D721Med (cell line): ENCODE measurements at places on chromosomes 2 and 18.

GRCh38 chr2:235591921-235592320 is 98.1 kb downstream of the AGAP1 start:
- DNase-seq, result no peak

DNA sequence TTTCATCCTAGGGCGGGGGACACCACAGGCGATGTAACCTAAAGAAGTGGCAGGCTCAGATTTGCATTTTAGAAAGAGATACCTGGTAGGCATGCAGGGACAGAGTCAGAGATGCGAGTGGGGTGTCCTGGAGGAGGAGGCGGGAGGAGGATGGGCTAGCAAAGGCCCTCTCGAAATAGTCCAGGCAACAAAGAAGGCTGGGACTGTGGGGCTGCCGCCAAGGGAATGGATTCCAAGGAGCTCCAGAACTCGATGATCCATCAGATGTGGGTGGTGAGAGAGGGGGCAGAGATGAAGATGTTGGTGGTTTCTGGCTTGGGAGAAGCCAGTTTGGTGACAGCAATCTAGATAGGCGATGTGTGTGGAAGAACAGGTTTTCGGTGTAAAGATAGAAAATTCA is 12.5 kb upstream of the INPP5D start:
- no peak for DNase-seq

DNA sequence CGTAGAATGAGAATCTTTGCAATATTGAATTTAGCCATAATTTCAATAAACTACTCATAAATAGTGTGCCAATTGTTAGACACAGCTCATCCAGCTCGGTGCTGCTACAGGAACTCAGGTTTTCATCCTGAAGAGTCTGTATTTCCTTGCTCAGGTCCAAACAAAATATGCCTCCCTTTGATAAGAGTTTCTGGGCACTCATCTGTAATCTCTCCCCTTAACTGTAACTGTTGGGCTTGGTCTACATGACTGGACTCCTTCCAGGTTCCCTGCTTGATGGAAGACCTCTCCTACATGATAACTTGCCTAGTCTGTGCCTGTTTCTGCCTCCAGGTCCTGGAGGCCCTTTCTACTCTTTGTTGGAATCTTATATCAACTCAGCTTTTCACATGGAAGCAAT is 57.9 kb downstream of the GCA start:
- no peak for DNase-seq

DNA sequence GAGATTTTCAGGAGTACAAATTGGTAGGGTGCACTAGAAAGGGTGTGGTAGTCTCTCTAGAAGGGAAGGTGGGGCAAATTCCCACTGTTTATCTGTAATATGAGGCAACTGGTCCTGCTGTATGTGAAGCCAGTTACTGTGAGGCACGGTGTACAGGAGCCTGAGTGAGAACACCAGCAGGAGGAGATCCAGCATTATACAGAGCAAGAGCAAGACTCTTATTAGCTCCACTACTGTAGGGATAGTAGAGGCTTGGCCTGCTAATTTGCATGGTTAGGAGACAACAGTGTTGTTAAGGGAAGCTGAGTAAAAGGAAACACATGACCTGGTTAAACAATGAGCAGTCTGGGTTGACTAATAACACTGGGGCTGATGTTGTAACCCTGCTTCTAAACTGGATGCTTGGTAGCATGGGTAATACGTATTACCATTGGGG is 76.3 kb upstream of the WDSUB1 start:
- no peak for DNase-seq

DNA sequence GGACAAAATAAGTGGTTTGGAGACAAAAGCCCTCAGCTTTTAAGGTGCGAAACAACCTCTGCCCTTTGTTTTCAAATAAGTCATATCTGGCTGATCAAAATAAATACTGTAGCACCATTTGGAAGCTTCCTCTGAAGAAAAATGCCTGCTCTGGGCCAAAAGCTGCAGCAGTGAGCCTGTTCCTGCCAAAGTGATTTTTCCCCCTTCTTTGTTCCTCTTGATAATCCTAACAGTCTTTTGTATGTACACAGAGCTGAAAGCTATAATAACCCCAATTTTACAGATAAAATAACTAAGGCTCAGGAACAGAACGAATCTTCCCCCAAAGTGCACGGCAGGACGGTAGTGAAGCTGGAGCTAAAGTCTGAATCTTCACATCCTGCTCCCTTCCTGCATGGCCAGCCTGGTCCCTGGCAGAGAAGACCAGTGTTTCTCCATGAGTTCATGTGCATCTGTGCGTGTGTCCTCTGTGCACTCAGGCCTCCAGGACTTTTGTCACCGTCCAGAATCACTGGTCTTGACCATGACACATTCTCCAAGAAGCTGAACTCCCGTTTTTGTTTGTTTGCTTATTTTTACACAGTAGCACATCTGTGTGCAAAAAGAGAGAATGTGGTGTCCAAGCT is 2114.1 kb upstream of the PIK3C3 start:
- no peak for DNase-seq

GRCh38 chr2:9596621-9597311 is 34.0 kb downstream of the YWHAQ start:
- no peak for DNase-seq

GRCh38 chr2:241561832-241562231 is 3.3 kb downstream of the BOK start:
- DNase-seq, result no peak

DNA sequence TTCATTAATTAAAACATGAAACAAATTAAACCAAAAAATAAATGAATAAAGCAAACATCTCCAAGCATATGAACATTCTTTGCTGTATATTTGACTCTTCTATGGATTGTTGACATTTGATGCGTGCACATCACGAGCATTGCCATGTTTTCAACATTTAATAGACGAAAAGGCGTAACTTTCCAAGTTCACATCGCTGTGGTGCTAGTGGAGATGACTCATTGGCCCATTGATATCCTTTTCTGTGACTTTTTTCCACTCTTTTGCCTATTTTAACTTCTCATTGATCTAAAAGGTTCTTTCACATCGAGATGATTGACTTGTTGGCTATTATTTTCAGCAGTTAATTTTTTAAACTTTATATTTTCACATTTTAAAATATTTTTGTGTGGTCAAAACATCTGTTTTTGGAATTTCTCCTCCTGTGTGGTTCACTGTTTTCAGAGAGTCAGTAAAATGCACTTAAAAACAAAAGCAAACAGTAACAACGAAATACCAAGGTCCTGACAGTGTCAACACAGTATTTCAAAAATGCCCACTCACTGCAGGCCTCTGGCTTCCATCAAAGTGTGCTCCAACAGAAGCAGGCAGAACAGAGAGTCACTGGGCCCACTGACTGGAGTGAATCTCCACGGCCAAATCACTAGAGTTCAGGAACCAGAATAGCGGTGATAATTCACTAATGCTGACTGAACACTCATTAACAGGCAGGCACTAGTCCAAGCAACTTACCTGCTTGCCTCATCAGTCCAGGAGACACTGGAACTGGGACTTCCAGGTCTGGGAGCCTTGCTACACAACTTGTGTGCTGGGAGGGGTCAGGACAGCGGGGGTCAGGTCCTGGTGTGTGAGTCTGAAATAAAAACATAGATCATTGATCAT is 372.2 kb upstream of the SMIM21 start:
- DNase-seq, result no peak

DNA sequence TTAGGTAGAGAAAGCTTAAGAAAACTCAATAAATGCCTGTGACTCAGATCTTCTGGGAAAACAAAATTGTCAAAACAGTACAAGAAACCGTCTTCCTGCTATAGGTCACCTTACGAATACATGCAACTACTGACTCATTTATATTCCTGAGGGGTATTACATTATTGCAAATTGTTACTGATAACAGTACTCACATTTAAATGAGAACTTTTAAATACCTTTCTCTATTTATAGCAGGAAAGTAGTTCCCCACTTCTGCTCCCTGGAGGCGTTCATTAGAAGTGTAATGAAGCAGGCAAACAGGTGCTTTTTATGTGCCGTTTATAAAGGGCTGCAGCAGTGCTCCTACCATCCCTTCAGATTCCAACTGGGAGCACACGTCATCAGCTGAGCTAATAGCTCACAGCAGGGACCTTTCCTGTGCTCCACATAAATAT is 65.1 kb upstream of the RPRM start:
- DNase-seq, result no peak

DNA sequence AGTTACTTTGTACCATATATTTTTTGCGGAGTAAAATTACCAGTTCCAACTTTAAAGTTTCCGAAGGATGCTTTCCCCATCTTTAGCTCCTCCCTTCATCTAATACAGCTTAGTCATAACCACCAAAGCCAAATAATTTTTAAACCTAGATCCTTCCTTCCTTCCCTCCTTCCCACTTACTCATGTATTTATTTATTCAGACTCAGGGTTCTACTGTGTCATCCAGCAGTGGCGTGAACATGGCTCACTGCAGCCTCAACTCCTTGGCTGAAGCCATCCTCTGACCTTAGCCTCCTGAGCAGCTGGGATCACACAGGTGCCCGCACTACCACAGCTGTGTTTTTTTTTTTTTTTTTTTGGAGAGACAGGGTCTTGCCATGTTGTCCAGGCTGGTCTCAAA is 4.4 kb downstream of the LPIN2 start:
- DNase-seq, result no peak

DNA sequence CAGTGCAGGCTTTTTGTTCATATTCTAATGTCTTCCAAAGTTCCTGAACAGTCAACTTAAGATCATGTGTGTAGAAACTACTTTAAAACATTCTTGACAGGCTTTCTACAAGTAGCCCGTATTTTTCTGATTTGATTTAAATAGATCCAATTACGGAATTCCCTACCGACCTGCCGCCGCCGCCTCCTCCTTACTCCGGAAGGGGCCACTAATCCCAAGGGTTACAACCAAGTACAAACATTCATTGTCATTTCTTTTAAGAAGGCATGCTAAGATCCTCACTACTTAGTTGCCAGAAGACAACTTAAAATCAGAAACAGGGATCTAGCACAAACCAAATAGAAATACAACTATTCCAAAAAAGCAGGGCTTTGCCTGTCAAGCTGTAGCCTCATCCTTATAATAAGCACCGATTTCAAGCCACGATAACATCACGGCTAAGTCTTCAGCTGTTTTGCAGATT is 784 bp downstream of the WDR33 start:
- DNase-seq, result no peak

- no peak for DNase-seq
Observed at GRCh38 chr2:226159875-226160479, 639.6 kb downstream of the IRS1 start.

- no peak for DNase-seq
Observed at GRCh38 chr2:68653538-68653982, 10.2 kb downstream of the PROKR1 start.

GRCh38 chr2:140975237-140975636 is 1155.6 kb downstream of the LRP1B start:
- DNase-seq, result no peak

DNA sequence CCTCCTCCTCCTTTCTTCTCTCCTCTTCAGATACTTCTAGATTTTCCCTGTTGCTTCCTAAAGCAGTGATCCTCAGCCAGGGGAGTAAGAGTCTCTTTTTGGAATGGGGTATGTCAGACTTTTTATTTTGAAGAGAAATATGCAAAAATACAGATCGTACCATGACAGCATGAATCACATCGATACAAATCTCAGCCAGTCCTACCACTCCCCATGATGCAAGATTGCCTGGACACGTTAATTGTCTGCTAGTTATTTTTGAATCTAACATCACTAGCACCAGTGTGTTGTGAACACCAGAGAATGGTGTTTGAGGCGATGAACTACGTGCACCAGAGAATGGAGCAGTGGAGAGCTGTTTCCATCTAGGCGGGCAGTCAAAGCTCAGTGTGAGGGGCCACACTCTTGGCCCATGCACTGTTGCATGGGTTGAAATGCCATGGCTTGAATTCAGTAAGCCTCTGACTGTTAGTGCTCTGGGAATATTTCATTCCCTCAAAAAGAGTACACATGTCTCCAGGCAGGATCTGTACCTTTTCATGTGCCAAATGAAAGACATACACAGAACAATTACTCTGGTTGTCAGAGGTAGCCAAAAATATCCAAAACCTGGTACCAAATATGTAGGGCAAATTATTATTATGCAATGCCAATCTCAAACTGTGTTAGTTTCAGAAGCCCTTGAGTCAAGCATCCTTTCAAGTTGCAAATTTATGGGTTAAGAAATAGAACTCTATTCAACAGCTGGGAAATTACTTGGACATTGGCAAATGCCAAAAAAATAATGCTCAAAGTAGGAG is 46.3 kb upstream of the RALBP1 start:
- no peak for DNase-seq

DNA sequence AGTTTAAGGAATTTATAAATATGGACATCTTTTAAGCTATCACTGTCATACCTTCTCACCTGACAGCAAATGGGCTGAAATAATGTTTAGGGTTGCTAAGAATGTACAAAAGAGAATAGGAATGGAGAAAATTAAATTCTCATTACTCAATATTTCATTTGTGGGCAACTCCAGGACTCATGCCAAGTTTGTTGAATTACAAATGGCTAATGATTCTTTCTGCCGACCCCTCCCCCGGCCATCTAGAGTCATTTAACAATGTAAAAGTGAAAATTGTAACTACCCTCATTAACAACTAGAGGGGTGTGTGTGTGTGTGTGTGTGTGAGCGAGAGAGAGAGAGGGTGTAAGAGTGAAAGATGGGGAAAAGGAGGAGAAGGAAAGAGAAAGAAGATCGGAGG is 708.5 kb upstream of the FAM98A start:
- DNase-seq, result no peak

DNA sequence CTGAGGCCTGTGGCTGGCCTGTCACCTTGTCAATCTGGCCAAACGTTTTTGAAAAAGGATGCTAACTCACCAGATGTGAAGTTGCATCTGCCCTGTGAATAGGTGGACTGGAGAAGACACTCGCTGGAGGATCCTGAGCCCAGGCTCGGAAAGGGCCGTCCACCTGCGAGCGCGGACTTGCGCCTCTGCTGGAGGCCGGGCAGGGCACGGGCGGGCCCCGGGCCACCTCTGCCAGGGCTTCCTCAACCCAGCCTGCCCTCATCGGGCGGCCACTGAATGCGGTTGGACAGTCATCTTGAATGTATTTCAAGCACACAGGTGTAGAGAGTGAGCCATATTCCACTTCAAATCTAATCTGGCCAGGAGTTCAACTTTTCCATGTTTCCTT is 83.9 kb downstream of the FAM210A start:
- no peak for DNase-seq

- no peak for DNase-seq
Observed at GRCh38 chr2:151673016-151673415, 61.3 kb downstream of the NEB start.

GRCh38 chr2:31142110-31142509 is 3.9 kb upstream of the GALNT14 start:
- DNase-seq, result no peak

- DNase-seq, result no peak
Observed at GRCh38 chr2:169714699-169715098, 18.9 kb upstream of the KLHL23 start.
